Transverse colon (tissue), 4 donors: ENCODE measurements at places on chromosomes 7 and 10. TPM values are rescaled to one million over a fixed set of nuclear protein-coding genes. Genes with fewer than 3 reads are reported as not detected.
A peak's percentile ranks its signal among the peaks of the same experiment; 100 is the strongest.

DNA sequence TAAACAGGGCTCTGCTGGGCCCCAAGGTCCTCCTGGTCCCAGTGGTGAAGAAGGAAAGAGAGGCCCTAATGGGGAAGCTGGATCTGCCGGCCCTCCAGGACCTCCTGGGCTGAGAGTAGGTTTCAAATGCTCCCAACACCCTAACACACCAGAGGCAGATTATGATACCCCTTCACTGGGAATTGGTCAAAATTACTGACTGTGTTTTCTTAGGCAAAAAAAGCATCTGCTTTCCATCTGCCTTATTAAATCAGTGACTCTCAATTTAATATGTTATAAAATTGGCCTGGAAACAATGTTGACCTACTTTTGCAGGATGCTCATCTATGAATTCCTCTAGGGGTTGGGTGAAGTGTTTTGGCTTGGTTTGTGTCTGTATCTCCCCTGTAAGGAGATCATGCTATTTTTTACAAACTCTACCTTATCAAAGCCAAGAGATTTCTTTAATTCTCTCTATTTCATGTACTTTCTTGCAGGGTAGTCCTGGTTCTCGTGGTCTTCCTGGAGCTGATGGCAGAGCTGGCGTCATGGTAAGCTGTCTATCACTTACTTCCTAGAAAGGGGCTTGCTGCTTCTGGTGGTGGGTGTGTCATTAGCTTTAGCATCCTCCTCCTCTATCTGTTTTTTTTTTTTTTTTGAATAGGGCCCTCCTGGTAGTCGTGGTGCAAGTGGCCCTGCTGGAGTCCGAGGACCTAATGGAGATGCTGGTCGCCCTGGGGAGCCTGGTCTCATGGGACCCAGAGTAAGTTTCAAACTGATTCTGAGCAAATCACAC lies 15.9 kb downstream of the COL1A2 start:
- no peak overlapping the region for H3K4me3 ChIP-seq
- no peaks in the 10 kb centered on the region for H3K36me3 ChIP-seq
- DNase-seq: no peak
- H3K27ac ChIP-seq: no peak overlapping the region
- no peaks in the 10 kb centered on the region for H3K27me3 ChIP-seq

GRCh38 chr10:116274064-116274904 lies 1.3 kb upstream of the GFRA1 start:
- peak overlapping the region; percentile 31 for H3K4me3 ChIP-seq
- H3K4me1 ChIP-seq: no peaks in the 10 kb centered on the region
- no peaks in the 10 kb centered on the region for H3K36me3 ChIP-seq
- H3K27me3 ChIP-seq: peaks cover 80% of the 10 kb centered on the region
- peak overlapping the region; percentile 81 for H3K27ac ChIP-seq

GRCh38 chr10:123842692-123843385 lies 48.8 kb downstream of the CPXM2 start:
- no peak overlapping the region for H3K4me3 ChIP-seq
- no peaks in the 10 kb centered on the region for H3K36me3 ChIP-seq
- H3K27ac ChIP-seq: no peak overlapping the region
- H3K4me1 ChIP-seq: no peaks in the 10 kb centered on the region

GRCh38 chr7:281637-282036 lies 8.3 kb upstream of the FOXL3 start:
- H3K4me3 ChIP-seq: no peak overlapping the region
- H3K27ac ChIP-seq: no peak overlapping the region
- peaks cover 6% of the 10 kb centered on the region for H3K27me3 ChIP-seq
- no peaks in the 10 kb centered on the region for H3K36me3 ChIP-seq
- H3K4me1 ChIP-seq: peaks cover 13% of the 10 kb centered on the region

DNA sequence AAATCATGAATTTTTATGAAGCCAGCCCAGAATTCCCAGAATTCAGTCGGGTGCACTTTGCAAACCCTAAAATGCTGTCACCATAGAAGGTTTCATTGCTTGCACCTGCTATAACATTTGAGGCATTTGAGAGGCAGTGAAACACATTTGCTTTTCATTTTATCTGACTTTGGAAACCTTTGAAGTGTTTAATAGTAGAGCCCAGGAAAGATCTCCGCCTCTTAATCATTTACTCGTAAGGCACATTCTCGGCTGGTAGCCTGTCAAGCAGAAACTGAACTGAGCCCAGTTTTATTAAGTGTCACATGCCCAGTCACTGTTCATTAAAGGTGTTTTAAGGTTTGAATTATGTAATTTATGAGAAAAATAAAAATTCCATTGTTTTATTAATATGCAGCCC lies 247.6 kb downstream of the EMX2 start:
- H3K36me3 ChIP-seq: no peaks in the 10 kb centered on the region
- no peaks in the 10 kb centered on the region for H3K27me3 ChIP-seq
- no peak overlapping the region for H3K27ac ChIP-seq
- H3K4me1 ChIP-seq: no peaks in the 10 kb centered on the region
- H3K4me3 ChIP-seq: no peak overlapping the region
- DNase-seq: no peak

DNA sequence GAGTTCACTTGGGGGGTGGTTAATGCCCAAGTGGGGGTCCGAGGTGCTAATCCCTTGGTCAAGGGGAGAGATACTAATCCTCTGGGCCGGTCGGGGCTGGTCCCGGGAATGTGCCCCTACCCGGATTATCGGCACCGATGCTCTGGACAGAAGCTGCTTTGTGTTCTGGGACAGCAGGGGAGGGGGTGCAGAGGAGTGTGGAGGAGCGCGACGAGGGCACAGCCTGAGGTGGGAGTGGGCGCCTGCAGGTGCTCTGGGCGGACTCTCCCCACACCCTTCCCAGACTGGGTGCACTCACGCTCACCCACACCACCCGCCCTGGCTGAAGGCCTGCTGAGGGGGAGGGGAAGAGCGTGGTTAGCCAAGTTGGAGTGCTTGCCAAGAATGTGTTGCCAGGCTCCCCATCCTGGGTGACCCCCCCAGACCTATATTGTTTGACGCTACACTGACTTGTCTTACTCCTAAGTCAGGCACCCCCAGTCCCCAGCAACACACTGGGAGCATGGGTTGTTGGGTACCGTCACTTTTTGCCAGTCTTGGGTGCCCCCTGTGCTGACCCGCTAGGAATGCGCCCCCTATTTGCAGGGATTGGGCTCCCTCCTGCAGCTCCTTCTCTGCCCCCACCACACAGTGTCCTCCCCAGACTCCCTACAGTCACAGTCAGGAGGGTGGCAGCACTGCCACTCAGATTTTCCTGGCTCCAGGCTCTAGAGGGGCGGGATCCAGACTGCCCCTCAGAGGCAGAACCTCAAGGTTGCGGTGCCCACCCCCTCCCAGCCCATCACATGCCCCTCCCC lies 1.2 kb downstream of the SLC4A2 start:
- H3K4me1 ChIP-seq: peaks cover 27% of the 10 kb centered on the region
- H3K27ac ChIP-seq: peak overlapping the region; percentile 95
- DNase-seq: peak; percentile 58
- H3K36me3 ChIP-seq: no peaks in the 10 kb centered on the region
- no peaks in the 10 kb centered on the region for H3K27me3 ChIP-seq

Gene PPP1R3C
- total RNA-seq: 4.6 TPM
